ENCODE measurements at places on chromosomes 12 and 14.
A peak's percentile ranks its signal among the peaks of the same experiment; 100 is the strongest.

GRCh38 chr12:50241178-50241577 lies 42.1 kb downstream of the LIMA1 start:
- no peak for DNase-seq

DNA sequence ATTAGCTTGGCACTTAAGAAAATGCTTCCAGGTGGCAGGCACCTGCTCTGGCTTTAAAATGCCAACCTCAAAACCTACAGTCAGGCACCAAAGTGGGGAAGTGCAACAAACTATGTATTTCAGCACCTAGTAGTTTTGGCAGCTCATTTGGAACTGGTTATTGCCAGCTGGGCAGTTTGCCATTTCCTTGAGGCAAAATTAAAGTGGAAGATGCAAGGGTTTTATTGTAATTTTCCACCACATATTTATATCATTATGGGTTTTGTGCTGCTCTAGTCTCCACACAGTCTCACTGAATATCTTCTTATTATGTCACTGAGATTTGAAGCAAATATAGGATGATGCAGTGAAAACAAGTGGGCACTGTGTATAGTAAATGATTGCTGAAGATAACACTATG lies 117.0 kb downstream of the PRKD1 start:
- DNase-seq: peak; percentile 81

- DNase-seq: no peak
Observed at GRCh38 chr14:59182641-59183040, 5.8 kb upstream of the DAAM1 start.

- DNase-seq: no peak
Observed at GRCh38 chr12:29644536-29645162, 139.1 kb downstream of the TMTC1 start.

GRCh38 chr14:67999290-67999689 lies 179.7 kb downstream of the RAD51B start:
- no peak for DNase-seq

DNA sequence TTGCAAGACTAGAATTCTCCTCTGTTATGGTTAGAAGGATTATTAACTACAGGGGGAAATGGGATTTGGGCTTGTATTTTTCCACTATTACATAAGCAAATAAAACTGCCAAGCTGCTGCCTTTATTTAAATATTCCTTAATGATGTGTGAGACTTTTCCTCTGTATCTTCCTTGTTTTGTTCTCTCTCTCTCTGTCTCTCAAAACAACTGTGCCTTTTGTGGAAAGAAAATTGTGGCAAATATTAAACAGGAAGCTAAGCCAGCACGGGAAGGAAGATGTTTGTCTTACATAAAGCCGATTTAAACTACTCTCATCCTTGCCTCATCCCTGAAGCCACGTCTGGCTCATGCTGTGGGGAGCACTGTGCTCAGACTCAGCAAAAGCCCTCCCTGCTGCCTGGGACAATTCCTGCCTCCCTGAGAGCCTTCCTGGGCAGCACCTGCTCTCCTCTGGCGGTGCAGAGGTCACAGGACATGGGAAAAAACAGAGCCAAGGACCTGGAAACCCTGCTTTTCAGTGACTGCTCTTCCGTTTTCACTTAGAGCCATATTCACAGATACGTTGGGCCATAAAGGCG lies 237.2 kb downstream of the SLC15A4 start:
- no peak for DNase-seq

DNA sequence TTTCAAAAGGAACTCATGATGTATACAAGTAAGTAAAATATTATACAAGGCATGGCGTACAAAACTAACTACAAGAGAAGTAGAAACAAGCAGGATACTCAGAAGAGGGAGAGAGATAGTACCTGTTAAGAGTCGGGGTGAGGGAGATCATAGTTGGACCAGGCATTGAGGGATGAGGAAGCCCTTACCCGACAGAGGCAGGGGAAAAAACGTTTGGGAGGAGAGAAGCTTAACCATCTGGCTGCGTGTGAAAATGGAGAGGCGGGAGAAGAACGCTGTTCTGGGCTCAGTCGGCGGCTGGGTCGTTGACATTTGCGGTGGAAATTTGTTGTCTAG lies 575 bp upstream of the FMNL3 start:
- no peak for DNase-seq

DNA sequence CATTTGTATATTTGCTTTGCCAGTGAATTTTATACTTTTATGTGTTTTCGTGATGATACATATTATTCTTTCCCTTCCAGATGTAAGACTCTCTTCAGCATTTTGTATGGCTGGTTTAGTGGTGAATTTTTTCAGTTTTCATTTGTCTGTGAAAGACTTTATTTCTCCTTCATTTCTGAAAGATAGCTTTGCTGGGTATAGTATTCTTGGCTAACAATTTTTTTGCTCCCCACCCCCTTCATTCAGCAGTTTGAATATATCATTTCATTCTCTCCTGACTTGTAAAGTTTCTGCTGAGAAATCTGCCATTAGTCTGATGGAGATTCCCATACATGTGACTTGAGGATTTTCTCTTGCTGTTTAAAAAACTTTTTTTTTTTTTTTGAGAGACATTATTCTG lies 72.8 kb downstream of the ERC1 start:
- DNase-seq: no peak

DNA sequence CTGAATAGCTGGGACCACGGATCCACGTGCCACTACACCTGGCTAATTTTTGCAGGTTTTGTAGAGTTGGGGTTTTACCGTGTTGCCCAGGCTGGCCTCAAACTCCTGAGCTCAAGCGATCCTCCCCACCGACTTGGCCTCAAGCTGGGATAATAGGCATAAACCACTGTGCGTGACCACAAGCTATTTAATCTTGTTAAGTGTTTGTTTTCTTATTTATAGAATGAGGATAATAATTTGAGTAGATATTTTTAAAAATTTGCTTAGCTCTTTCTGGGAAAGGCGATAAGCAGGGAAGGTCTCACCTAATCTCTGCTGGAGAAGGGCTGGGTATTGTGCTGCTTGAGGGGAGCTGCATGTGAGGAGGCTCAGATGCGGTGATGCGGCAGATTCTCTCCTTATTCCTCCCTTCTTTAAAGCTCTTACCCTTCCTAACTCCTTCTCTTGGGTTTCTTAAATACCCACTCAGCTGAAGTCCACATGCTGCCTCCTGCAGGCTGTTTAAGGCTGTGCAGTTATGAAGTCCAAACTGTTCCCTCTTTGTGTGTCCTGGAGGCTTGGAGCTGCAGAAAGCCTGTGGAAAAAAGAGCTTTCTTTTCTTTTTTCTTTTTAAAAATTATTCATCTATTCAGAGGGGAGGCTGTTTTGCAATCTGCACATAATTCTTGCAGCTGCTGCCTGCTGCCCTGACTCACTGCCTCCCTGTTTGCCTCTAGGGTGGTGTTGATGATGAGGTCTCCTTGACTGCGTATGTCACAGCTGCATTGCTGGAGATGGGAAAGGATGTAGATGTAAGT lies 37.9 kb downstream of the A2ML1 start:
- no peak for DNase-seq

- no peak for DNase-seq
Observed at GRCh38 chr12:1935700-1936378, 17.4 kb upstream of the CACNA2D4 start.

DNA sequence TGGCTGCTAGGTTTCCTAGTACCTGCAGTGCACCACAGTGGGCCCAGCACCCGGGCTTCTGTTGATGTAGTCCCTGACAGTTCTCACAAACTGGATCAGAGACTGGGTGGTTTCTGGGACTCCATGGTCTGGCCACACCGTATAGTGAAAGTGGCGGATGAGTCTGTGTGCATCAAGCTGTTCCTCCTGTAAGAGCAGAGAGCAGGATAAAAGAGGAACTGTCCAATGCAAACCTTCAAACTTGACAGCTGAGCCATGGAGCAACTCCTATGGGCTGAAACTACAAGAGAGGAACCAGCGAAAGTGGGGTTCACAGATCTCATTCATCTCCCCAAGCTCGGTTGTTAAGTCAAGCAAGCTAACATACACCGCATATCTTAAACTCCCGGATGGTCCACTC lies 102.8 kb downstream of the PTPRB start:
- no peak for DNase-seq

GRCh38 chr12:42633594-42633993 lies 44.0 kb upstream of the PRICKLE1 start:
- DNase-seq: no peak

- DNase-seq: no peak
Observed at GRCh38 chr14:53764846-53765245, 191.8 kb downstream of the BMP4 start.

GRCh38 chr12:71107936-71108335 lies 49.9 kb downstream of the TSPAN8 start:
- DNase-seq: no peak

DNA sequence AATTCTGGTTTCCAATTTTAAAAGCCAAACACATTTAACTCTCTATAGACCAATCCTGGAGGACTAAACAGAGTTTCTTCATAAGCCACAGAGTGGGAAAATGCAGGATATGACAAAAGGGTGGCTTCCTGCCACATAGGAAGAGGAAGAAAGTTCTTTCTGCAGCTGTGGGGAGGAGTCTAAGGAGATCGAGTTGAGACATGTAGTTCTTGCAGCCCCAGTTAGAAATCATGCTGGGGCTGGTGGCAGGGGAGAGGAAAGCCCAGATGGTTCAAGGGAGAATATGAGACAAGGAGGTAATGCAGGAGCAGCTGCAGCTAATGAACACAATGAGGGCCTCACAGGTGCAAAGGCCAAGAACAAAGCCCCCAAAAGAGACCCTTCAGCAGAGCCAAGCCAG lies 85.0 kb upstream of the ARID2 start:
- no peak for DNase-seq

DNA sequence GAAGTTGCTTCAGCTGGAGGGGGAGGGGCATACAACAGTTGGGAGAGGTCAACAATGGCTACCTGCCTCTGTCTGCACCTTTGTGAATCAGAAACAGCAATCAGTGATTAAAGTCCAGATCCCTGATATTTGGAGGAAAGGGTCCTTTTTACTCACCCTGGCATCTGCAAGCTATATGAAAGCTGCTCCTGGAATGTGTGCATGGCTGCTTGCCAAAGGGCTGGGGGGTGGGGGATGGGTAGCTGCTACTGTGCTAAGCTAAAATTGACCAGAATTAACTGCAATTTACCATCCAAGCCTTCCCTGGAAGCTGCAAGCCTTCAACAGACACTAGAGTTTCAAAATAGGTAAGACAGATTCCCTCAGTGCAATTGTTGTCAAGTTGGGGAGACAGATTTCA lies 13.5 kb upstream of the GTF2A1 start:
- DNase-seq: no peak

GRCh38 chr14:100841761-100842403 lies 16.0 kb downstream of the MEG3 start:
- peak; percentile 75 for DNase-seq

DNA sequence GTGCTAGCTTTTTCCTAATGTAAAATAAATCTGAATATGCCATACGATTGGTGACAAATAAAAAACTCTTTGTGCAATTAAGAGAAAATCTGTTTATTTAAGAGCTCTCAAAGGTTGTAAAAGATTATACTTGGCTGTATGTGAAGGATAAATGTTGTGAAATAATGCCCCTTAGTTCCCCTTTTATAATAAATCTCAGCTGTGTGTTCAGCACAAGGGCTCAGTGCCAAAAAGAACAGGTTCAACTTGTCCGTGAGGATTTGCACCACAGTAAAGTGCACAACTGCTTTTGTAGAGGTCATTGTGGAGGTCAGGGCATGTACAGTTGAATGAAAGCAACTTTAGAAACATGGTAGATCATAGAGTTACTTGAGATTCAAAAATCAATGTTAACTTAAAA lies 118.6 kb downstream of the TRMT5 start:
- peak; percentile 25 for DNase-seq

DNA sequence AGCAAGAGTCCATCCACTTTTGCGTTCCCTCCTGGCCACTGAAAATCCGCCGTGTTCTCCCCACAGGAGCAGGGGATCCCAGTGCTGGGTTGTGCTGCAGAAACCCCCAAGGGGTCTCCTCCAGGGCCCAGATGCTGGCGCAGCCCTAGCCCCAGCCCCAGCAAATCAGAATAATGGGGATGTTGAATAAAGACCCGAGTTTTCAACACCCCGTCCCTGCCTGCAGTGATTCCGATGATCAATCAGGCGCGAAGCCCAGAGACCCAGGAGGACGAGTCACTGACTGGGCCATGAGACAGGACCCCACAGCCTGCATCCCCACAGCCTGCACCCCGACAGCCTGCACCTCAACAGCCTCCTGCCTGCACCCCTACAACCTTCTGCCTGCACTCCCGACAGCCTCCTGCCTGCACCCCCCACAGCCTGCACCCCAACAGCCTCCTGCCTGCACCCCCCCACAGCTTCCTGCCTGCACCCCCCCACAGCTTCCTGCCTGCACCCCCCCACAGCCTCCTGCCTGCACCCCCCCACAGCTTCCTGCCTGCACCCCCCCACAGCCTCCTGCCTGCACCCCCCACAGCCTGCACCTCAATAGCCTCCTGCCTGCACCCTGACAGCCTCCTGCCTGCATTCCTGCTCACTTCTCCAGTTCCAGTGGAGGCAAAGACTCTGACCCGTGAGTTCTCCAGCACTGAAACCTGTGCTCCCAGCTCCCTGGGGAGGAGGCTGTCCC lies 37.2 kb downstream of the TNFAIP2 start:
- DNase-seq: no peak

DNA sequence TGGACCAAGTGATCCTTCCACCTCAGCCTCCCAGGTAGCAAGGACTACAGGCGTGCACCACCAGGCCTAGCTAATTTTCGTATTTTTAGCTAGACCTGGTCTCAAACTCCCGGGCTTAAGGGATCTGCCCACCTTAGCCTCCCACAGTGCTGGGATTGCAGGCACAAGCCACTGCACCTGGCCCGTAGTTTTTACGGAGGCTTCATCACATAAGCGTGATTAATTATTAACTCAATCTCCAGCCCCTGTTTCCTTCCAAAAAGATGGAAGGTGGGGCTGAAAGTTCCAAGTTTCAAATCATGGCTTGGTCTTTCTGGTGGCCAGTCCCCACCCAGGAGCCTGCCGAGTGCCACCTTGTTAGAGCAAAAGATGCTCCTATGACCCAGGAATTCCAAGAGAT lies 22.5 kb upstream of the HIF1A start:
- no peak for DNase-seq

GRCh38 chr12:117789195-117789912 lies 179.4 kb downstream of the KSR2 start:
- no peak for DNase-seq

DNA sequence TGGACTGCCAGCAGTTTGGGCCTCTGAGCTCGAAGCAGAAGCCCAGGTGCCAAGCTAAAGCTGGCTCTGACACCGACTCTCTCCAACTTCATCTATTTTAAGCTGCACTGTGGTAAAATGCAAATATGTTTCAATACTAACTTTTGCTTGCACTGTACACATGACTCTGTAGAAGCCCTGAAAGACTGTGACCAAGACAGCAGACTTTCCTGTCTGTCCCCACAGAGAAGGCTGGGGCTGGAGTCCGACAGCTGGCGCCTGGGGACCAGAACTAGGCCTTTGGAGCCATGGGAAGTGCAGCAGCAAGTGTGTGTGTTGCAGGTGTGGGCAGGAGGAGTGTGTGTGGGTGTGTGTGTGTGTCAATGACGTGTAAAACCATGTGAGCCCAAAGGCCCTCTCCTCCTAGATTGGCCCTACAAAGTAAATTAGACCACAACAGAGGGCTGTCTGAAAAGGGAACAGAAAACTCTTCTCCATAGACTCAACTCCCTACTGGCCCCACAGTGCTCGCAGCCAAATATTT lies 16.4 kb upstream of the RAB35 start:
- DNase-seq: no peak
